ENCODE measurements at places on chromosomes 3 and 15.

GRCh38 chr3:67018105-67018788 is 20.1 kb downstream of the KBTBD8 start:
- no peak for DNase-seq

DNA sequence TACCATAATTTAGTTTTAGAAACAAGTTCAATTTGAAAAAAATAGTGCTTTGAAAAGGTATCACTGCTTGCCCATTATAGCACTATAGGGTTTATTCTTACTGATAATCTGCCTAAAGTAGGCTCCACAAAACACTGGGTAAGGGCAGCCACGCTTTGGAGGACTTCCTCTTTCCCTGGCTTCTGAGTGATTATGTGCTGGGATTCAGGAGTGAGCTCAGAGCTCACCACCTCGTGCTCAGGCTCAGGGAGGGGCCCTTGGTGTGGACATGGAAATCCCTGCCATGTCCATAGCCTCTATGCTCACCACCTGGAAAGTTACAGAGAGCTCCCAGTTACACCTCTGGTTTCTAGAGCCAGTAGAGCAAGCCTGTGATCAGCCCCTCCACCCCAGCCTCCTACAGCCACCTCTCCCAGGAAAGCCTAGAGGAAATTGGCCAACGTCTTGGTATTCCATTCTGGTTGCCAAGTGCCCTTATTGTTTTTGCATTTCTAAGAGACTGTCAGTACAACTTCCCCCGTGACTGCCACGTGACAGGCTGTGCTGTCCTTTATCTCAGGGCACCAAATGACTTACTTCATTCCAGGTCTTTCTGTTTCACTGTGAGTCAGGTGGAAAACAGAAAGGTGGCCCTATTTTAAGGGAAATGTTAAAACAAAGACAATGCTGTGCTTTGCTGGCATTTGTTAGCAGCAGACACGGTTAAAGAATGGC is 316.0 kb downstream of the RORA start:
- no peak for DNase-seq

GRCh38 chr3:113193288-113193687 is 18.1 kb upstream of the BOC start:
- no peak for DNase-seq

DNA sequence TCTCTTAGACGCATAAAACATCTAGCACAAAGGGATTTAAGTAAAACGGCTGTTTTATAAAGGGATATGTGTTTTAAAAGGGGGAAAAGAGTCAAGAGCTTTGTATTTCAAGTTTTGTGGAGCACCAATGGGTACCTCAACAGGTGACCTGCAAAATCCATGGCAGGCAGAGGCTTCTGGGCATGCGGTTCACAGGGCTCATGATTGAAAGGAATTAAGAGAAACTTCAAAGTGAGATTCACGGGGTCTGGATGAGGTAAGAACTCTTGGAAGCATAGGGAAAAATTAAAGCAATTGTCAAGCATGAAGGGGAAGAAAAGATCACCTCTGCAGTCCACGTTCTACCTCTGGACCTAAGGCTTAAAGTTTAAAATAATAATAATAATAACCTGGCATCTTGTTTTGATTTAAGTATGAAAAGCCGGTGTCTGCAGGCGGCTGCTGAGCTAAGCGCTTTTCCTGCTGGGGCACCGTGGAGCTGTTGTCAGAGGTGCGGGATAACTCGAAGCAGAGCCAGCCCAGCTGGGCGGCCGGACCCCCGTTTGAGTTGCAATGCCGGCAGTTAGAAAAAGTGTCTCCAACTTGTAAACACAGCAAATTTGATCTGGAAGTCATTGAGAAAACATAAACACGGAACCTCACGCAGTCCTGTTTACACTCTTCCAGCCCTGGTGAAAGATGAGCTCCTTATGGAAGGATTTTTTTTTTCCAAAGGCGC is 40.5 kb downstream of the HES1 start:
- no peak for DNase-seq

- DNase-seq = no peak
These were observed 10.0 kb downstream of the SATB1 start for GRCh38 chr3:18415167-18415566.

DNA sequence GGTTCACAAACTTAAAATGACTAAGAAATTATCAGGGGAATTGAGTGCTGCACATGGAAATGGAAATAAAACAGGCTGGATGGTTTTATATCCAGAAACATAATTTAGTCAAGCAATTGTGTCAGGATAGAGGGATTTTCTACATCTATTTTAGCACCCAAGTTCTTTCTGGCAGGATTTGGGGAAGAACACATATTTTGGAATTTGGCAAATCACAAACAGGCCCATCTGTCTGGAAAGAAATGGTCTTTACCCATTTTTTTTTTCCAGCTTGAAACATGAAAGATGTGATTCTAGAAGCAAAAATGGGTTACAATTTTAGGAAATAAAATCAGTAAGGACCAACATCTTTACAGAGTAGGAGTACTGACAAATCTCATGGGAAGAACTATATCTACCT is 14.4 kb upstream of the UNC13C start:
- DNase-seq = no peak

- DNase-seq = no peak
These were observed 213.2 kb upstream of the NR2E3 start for GRCh38 chr15:71597126-71597525.

GRCh38 chr15:28921919-28922706 is 36.3 kb downstream of the APBA2 start:
- DNase-seq = no peak

GRCh38 chr15:39270934-39271333 is 309.9 kb upstream of the THBS1 start:
- no peak for DNase-seq

- DNase-seq = no peak
These were observed 20.5 kb upstream of the ACTC1 start for GRCh38 chr15:34815836-34816235.

DNA sequence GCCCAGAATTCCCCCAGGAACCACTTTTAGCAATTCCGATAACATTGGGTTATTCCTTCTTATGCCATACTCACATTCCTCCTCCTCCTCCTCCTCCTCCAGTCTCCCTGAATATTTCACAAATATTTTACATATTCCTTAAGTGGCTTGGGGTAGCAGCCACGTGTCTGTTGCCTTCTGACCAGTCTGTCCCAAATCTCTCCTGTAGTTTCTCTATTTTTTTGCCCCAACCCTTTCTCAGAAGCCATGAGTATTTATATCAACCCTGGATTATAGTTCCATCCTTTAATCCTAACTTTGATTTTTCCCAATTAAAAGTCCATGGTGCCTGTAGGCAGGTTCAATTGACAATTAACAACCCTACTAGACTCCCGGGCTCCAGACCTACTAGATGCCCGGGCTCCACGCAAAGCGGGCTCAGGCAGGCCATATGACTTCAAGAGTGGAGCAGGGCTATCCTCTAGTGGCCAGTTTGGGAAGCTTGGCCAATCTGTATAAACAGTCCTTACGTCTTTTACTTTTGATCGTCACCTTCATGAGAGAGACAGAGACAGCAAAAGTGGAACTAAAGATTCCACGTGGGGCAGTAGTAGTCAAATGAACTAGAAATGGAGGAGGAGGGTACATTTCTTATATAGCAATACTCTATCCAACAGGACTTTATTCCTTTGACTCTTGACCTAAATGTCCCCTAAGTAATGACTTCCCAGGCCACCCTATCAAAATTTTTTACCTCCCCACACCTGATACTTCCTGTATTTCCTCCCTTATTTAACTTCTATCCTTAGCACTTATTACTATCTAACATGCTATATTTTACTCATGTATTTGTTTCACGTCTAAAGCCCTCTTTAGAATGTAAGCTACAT is 69.7 kb downstream of the USF3 start:
- DNase-seq = no peak

DNA sequence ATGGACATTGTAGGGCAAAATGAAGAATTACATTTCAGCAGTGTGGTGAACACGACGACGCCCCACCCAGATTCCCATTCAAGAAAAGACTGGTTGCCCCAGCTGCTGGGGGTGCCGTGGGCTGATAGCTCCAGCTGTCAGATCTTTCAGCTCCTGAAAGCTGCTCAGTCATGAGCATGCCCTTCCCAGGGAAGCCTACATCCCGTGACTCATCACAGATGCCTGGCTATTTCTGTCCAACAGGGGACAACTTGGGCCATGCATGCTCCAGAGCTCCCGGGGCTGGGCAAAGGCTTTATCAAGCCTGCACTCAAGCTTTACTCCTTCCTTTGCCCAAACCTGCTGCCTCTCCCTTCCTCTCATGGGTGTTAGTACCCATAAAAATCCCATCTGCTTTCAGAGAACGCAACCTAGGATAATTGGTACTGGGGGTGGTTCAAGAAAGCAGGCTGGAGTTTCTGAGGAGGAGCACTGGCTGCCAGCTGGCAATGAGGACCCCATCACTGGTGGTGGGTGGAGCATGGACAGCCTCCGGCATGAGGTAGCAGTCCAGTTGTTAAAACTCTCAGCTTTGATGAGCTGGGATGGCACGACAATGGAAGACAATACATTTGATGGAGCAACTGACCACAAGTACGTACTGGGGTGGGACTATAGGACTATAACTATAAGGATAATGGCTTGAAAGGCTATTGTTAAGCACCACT is 16.4 kb upstream of the ST8SIA2 start:
- DNase-seq = no peak
